ENCODE measurements at places on chromosomes 1 and 21.

DNA sequence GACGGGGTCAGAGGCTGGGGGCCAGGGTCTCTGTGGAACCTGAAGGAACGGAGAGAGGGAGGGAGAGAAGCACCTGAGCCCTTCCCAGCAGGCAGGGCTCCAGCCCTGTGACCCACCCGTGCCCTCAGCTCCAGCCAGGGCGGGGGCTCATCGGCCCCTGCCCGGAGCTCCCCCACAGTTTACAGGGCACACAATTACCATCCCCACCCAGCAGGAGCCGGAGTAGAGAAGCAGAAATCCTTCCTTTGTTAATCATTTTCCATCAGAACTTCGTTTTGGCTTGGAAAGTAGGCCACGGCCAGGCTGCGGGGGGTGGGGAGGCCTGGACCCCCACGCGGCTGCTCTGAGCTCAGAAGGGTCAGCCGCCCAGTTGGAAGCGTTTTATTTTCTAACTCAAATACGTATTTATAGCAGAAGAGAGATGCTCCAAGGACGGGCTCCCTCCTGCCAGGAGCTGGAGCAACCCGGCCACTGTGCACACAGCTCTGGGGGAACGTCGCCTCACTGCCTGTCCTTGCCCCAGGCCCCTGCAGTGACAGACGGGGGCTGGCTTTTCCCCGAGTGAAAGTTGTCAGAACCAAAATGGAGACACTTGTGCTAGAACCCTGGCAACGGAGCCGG is 42.7 kb upstream of the ADARB1 start:
- no peak for DNase-seq
- H3K27me3 ChIP-seq: peaks cover 7% of the 10 kb centered on the region
- no peak overlapping the region for H3K27ac ChIP-seq
- no peaks in the 10 kb centered on the region for H3K4me1 ChIP-seq
- no peaks in the 10 kb centered on the region for H3K36me3 ChIP-seq

DNA sequence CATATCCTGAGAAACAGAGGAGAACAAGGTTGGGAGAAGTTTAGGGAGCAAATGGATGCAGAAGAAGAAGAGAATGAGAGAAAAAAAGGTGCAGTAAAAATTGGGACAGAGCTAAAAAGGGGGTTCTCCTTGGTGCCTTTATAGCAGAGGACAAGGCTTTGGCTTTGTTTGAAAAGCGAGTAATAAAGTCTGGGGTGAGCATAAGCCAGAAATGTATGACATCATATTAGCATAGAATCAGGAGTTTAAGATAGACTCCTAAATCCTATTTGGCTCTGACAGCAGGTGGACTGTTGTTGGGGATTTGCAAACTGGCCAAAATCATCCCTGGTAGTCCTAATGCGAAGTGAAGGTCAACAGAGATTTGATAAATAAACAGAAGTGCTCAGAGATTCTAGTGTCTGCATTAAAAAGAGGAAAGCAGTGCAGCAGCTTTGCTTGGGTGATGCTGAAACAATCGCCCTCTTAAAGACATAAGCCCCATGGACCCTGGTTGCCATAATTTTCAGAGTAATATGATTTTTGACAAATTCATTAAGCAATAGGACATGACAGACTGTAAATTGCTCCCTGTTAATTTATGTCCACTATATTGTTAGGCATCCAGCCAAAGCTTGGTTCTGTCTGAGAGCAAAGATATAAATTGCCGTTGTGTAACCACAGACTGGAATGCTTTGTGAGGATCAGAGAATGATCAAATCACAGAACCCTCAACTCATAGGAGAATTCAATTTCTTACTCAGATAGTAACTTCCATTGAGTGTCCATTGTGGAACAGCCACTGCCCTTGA is 385.0 kb upstream of the NFIA start:
- no peaks in the 10 kb centered on the region for H3K36me3 ChIP-seq
- H3K27me3 ChIP-seq: peaks cover 6% of the 10 kb centered on the region
- H3K4me1 ChIP-seq: no peaks in the 10 kb centered on the region
- DNase-seq: no peak
- no peak overlapping the region for H3K27ac ChIP-seq

- H3K4me1 ChIP-seq: no peaks in the 10 kb centered on the region
- H3K36me3 ChIP-seq: peaks cover 2% of the 10 kb centered on the region
- no peaks in the 10 kb centered on the region for H3K27me3 ChIP-seq
- no peak overlapping the region for H3K4me3 ChIP-seq
- no peak for DNase-seq
Observed at GRCh38 chr1:206435445-206435844, 34.8 kb upstream of the IKBKE start.

- H3K27me3 ChIP-seq: peaks cover 2% of the 10 kb centered on the region
- DNase-seq: no peak
- H3K4me3 ChIP-seq: no peak overlapping the region
- no peaks in the 10 kb centered on the region for H3K4me1 ChIP-seq
Observed at GRCh38 chr1:118933051-118933781, 54.9 kb downstream of the TBX15 start.

GRCh38 chr1:231571904-231572303 is 43.4 kb downstream of the TSNAX start:
- no peak overlapping the region for H3K27ac ChIP-seq
- no peak for DNase-seq
- no peaks in the 10 kb centered on the region for H3K27me3 ChIP-seq
- H3K4me1 ChIP-seq: peaks cover 4% of the 10 kb centered on the region
- peaks cover 13% of the 10 kb centered on the region for H3K36me3 ChIP-seq

DNA sequence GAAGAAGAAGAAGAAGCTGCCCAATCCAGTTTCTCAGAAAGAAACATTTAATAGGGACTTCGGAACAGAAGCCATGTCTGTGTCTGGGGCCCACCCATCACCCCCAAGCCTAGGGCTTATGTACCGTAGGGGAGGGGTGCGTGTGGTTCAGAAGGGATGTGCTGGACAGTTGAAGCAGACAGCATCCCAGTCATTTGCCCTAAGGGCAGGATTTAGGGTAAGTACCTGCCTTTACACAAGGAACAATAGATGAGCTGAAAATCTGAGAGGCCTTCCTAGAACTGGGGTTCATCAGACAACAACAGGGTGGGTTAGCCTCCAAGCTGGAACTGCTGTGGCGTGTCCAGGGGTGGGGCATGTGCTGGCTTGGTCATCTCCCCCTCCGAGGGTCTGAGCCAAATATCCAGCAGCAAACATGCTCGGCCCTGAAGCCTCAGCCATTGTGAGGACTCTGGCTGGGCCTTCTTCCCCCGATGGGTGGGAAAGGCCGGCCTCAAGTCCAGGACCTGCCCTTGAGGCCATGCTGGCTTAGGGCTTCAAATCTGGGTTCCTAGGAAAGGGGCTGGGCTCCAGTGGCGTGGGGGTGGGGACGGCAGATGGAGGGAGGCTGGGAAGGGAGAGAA is 12.1 kb downstream of the CSTB start:
- H3K36me3 ChIP-seq: peaks cover 3% of the 10 kb centered on the region
- no peak for DNase-seq
- no peak overlapping the region for H3K4me3 ChIP-seq
- no peak overlapping the region for H3K27ac ChIP-seq
- H3K27me3 ChIP-seq: no peaks in the 10 kb centered on the region

DNA sequence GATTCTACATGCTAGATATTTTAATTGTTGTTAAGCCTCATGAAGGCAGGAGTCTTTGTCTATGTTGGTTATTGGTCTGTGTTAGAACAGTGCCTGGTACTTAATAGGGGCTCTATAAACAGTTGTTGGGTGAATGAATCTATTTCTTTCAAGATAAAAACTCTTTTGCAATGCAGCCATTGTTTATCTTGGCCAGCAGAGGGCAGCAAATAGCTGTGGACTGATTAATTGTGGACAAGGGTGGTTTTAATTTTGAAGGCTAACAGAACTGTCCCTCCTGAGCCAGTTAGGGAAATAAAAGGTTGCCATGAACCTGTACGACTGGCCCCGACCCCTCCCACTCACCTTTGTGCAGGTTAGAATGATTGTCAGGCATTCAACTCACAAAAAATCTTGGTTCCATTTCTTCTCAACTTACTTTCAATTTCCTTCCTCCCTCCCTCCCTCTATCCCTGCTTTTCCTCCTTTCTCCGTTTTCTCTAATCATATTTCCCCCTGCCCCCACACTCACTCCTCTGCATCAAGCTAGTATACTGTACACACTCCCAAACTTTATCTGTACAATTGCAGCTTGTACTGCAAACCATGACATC is 66.3 kb upstream of the DIRAS3 start:
- peak; percentile 67 for DNase-seq
- H3K27me3 ChIP-seq: peaks cover 6% of the 10 kb centered on the region
- no peaks in the 10 kb centered on the region for H3K36me3 ChIP-seq
- H3K27ac ChIP-seq: no peak overlapping the region
- no peak overlapping the region for H3K4me3 ChIP-seq
- peaks cover 4% of the 10 kb centered on the region for H3K4me1 ChIP-seq

GRCh38 chr1:47361380-47361779 is 27.8 kb downstream of the CMPK1 start:
- peaks cover 11% of the 10 kb centered on the region for H3K4me1 ChIP-seq
- H3K4me3 ChIP-seq: no peak overlapping the region
- H3K27me3 ChIP-seq: no peaks in the 10 kb centered on the region

DNA sequence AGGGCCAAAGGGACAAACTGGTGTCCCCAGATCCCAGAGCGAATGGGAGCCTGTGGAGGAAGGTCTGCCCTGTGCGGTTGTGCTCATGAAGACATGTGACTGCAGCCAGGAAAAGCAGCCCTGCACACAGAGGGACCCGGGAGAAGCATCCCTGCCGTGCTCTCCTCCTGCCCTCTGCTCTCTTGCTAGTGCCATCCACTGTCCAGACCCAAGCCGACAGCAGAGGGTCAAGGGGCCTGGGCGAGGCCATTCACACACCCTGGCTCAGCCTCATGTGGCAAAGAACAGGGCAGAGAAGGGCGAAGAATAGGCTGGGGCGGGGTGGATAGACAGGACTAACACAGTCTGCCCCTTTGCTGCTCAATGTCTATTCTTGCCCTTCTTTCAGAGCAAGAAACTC is 17.4 kb downstream of the DMRTB1 start:
- no peak overlapping the region for H3K27ac ChIP-seq
- H3K27me3 ChIP-seq: no peaks in the 10 kb centered on the region
- no peaks in the 10 kb centered on the region for H3K4me1 ChIP-seq
- no peaks in the 10 kb centered on the region for H3K36me3 ChIP-seq
- H3K4me3 ChIP-seq: no peak overlapping the region

- DNase-seq: no peak
- H3K27me3 ChIP-seq: no peaks in the 10 kb centered on the region
- H3K27ac ChIP-seq: no peak overlapping the region
- H3K4me3 ChIP-seq: no peak overlapping the region
- no peaks in the 10 kb centered on the region for H3K4me1 ChIP-seq
Observed at GRCh38 chr1:86184426-86184825, 27.9 kb upstream of the COL24A1 start.

DNA sequence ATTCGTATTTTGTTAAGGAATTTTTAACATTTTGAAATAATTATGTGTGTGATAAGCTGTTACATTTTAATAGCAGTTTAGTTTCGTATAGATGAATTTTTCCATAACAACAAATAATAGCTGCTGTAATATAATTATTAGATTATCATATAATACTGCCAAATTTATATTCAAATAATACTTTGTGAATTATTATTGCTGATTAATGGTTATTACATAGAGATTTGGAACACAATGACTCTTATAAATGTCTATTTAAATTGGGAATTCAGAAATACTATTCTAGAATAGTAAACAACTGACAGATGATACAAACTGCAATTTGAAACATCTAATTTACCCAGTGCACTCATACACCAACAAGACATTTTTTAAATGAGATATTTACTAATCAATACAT is 73.2 kb upstream of the NEK7 start:
- H3K36me3 ChIP-seq: no peaks in the 10 kb centered on the region
- peaks cover 3% of the 10 kb centered on the region for H3K4me1 ChIP-seq
- no peak for DNase-seq
- H3K4me3 ChIP-seq: no peak overlapping the region
- H3K27ac ChIP-seq: no peak overlapping the region
- H3K27me3 ChIP-seq: peaks cover 9% of the 10 kb centered on the region

DNA sequence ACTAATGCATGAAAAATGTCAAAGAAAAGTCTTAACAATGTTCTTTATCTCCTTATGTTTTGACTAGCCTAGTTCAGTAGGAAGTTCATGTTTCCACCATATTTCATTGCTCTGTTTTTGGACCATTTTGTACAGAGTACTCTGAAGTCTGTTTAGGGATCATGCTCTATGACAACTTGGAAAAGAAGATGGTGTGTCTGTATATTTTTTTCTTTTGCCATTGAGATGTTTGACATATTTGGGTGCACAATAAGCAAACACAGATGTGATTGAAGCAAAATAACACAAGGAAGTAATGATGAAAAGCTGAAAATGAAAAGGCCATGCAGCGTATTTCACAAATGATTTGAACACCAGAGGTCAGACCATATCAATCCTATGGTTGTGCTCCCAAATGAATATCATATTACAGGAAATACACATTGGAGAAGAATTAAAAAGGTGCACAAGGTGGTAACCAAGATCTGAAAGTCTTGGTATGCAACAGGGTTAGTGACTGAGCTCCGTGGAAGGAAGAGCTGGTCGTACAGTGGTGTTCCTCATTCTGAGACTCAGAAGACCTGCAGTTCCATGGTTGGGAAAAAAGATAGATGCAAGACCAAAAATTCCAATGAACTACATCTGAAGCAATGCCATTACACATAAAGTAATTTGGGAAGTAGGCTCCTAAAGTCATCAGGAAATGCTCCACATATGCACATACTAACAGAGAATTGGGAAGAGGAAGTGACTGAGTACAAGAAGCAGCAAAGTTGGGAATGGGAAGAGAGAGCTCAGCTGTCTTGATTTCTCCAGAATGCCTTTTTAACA is 463.5 kb downstream of the LMO4 start:
- H3K27me3 ChIP-seq: no peaks in the 10 kb centered on the region
- no peaks in the 10 kb centered on the region for H3K4me1 ChIP-seq

GRCh38 chr1:51551081-51551480 is 32.0 kb upstream of the EPS15 start:
- no peak for DNase-seq
- H3K4me3 ChIP-seq: no peak overlapping the region
- H3K27ac ChIP-seq: no peak overlapping the region
- peaks cover 18% of the 10 kb centered on the region for H3K4me1 ChIP-seq
- no peaks in the 10 kb centered on the region for H3K36me3 ChIP-seq
- no peaks in the 10 kb centered on the region for H3K27me3 ChIP-seq

- H3K4me3 ChIP-seq: no peak overlapping the region
- no peaks in the 10 kb centered on the region for H3K36me3 ChIP-seq
- DNase-seq: no peak
- peaks cover 2% of the 10 kb centered on the region for H3K27me3 ChIP-seq
Observed at GRCh38 chr1:99731384-99731783, 35.1 kb downstream of the FRRS1 start.

GRCh38 chr1:247409869-247410544 is 6.0 kb upstream of the NLRP3 start:
- peak overlapping the region; percentile 56 for H3K27ac ChIP-seq
- no peaks in the 10 kb centered on the region for H3K27me3 ChIP-seq
- no peak overlapping the region for H3K4me3 ChIP-seq

GRCh38 chr1:41243079-41243385 is 926 bp upstream of the SCMH1 start:
- H3K27me3 ChIP-seq: no peaks in the 10 kb centered on the region
- peaks cover 2% of the 10 kb centered on the region for H3K36me3 ChIP-seq
- peak overlapping the region; percentile 70 for H3K4me3 ChIP-seq
- no peak for DNase-seq
- H3K27ac ChIP-seq: peak overlapping the region; percentile 74
- H3K4me1 ChIP-seq: peaks cover 18% of the 10 kb centered on the region

GRCh38 chr1:183983371-183984105 is 54.0 kb downstream of the COLGALT2 start:
- H3K4me1 ChIP-seq: no peaks in the 10 kb centered on the region
- no peak overlapping the region for H3K4me3 ChIP-seq
- peaks cover 4% of the 10 kb centered on the region for H3K27me3 ChIP-seq
- H3K36me3 ChIP-seq: no peaks in the 10 kb centered on the region
- DNase-seq: no peak

Measured in activated naive CD4-positive, alpha-beta T cell treated with anti-CD3 and anti-CD28 coated beads for 36 hours (primary cell).